GM12878 (cell line): ENCODE measurements at places on chromosomes 6 and 20.

GRCh38 chr6:107965746-107966145, 7.7 kb upstream of the SEC63 start:
- DNase-seq = no peak

GRCh38 chr6:77656999-77657764, 4.3 kb downstream of the MEI4 start:
- DNase-seq = no peak

- DNase-seq = no peak
Observed at GRCh38 chr6:72822691-72823090, 200.8 kb downstream of the KCNQ5 start.

DNA sequence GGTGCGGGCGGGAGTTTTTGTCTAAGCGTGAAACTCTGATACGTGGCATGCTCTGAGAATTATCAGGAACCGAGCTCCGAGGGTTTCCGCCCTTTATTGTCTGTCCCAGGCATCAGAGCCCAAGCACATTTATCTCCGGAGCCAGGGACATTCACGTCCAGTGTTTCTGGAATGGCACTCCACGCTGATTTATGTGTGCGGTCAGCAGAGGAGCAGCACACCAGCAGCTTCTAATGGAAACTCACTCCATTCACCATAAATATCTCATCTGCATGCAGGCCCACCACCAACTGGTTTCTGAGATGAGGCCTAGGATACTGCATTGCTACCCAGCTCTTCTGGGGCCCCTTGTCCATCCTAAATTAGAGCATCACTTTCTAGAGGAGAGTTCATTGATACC, 51.9 kb upstream of the SYNDIG1 start:
- no peak for DNase-seq

GRCh38 chr6:83511901-83512681, at the start of gene PRSS35:
TSS of gene PRSS35 (plus strand) at chr6:83512534. CDS start at chr6:83523442, 10,908 bp downstream.
- no peak for DNase-seq

GRCh38 chr6:135087403-135087802, 32.8 kb upstream of the HBS1L start:
- no peak for DNase-seq

- DNase-seq = no peak
Observed at GRCh38 chr6:25619217-25619616, 32.8 kb upstream of the SCGN start.

DNA sequence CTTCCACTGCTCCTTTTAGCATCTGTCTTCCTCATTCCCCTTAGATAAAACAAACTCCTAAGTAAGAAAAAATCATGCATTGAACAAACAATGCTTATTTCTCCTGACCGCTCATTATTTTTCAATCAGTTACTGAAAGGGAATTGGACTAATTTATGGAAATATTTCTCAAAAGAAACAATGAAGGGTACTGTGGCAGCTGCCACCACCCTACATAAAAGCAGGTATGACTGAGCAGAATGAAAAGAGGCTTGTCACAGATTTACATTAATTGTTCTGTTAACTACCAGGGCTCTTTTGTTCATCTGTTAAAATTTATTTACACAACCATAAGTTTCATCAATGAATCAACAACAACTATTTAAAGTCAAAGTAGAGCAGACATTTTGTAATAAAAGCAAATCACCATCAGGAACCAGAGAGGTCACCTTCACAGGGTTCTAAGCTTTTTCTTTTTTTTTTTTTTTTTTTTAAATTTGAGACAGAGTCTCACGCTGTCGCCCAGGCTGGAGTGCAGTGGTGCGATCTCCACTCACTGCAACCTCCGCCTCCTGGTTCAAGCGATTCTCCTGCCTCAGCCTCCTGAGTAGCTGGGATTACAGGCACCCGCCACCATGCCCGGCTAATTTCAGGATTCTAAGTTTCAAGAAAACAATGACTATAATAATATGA, 204.0 kb downstream of the PTPRK start:
- no peak for DNase-seq

- DNase-seq = no peak
Observed at GRCh38 chr6:117840541-117840983, 66.5 kb upstream of the SLC35F1 start.

DNA sequence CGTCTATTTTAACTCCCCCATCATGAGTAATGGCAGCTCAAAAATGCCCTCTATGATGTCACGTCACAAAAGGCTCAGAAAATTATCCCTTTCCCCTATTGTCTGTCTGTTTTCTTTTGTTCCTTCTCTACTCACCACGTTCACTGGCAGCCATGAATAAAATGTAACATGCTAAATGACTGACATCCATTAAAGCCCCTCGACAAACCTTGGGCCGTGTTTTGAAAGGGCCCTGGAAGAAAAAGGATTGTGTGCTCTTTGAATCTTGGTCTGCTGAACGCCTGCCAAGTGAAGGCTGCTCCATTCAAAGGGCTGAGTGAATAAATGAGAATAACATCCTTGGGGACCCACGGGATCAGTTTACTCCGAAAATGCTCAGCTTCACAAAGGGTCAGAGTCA, 118.7 kb downstream of the RPS12 start:
- no peak for DNase-seq

GRCh38 chr20:19725373-19725772, 32.7 kb upstream of the RIN2 start:
- DNase-seq = no peak

- DNase-seq = no peak
Observed at GRCh38 chr20:25465243-25466135, 58.0 kb downstream of the GINS1 start.

GRCh38 chr20:9286501-9287461, 217.9 kb downstream of the PLCB4 start:
- no peak for DNase-seq

- DNase-seq = no peak
Observed at GRCh38 chr20:48734104-48734749, 93.6 kb downstream of the PREX1 start.

DNA sequence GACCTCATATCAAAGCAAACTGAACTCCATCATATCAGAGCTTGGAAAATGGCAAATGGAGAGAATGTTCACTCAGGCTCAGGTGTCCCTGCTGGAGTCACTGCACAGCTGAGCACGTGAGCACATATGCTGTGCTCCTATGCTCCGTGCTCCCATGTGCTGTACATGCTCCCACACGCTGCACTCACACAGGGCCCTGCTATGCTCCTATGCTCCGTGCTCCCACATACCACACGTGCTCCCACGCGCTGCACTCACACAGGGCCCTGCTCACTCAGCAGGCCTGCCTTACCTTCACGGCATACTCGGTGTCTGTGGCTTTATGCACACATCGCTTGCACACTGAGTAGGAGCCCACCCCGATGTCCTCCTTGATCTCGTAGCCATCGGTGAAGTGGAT, 65.7 kb upstream of the MPC1 start:
- no peak for DNase-seq

GRCh38 chr6:163830641-163831040, 416.1 kb downstream of the QKI start:
- DNase-seq = no peak

- no peak for DNase-seq
Observed at GRCh38 chr6:129867403-129867802, 6.3 kb upstream of the TMEM244 start.

DNA sequence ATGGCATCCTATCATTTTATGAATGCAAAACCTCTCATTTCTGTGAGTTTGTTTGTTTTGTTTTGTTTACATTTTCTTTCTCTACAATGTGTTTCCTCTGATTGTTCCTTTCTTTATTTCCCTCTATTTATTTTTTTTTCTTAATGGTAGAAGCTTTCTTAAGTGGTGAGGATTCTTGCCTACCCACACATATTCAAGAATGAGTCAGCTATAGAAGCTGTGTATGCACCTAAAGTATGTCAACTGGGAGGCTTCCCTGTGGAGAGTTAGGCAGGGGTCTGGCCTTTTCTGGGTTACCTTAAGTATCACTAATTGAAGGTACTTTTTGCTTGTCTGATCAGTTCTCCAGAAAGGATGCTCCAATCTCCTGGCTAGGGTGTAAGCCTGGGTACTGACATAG, 354.0 kb downstream of the ESR1 start:
- no peak for DNase-seq

DNA sequence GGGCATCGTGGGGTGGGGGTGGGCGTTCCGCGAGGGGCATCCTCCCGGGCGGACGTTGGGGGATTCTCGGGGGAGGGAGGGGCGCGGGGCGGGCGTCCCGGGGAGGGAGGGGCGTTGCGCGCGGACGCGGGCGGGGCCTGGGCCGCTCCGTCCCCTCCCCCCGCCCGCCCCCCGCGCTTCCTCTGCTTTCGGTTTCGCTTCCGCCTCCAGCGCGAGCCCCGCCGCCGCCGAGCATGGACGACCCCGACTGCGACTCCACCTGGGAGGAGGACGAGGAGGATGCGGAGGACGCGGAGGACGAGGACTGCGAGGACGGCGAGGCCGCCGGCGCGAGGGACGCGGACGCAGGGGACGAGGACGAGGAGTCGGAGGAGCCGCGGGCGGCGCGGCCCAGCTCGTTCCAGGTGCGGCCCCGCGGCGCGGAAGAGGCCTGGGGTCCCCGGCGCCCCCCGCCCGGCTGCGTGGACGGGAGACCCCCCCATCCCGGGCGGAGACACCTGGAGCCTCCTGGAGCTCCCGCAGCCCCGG, at the start of gene OGFR:
OGFR (plus strand) TSS at position 209 of the 528 bp plus-strand sequence; CDS start at position 234, 25 bp downstream.
- no peak for DNase-seq

- no peak for DNase-seq
Observed at GRCh38 chr6:128569732-128570679, 49.6 kb upstream of the PTPRK start.

DNA sequence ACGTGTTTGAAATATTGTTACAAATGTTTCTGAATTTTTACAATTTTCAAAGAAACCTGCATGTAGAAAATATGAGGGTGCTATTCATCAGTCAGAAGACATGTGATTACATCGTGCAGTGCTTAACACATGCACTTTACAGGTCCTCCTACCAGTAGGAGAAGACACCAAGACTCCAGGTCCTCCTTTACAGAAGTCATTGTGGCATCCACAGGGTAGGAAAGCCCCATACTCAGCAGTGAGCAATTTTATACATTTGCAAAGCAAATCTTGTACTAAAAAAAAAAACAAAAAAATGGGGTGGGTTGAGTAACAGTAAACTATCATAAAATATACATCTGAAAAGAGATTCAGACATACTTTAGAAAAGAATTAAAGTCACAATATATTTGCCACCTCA, 14.0 kb downstream of the TPD52L1 start:
- DNase-seq = no peak

DNA sequence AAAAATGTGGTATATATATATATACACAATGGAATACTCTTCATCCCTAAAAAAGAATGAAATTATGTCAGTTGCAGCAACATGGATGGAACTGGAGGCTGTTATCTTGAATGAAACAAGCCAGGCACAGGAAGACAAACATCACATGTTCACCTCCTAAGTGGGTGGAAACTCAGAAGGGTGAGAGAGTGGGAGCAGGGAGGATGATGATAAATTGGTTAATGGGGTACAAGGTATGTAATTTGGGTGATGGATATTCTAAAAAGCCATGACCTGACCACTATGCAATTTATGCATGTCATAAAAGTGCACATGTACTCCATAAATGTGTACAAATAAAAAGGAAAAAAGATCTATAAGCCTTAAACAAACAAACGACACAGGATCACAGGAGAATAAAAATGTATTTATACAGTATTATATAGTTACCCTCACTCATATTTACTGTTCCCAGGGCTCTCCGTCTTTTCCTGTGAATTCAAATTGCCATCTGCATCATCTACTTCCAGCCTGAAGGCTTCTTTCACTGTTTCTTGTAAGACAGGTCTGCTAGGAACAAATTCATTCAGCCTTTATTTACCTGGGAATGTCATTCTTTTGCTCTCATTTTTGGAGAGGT, 89.8 kb downstream of the SYNDIG1 start:
- DNase-seq = no peak

DNA sequence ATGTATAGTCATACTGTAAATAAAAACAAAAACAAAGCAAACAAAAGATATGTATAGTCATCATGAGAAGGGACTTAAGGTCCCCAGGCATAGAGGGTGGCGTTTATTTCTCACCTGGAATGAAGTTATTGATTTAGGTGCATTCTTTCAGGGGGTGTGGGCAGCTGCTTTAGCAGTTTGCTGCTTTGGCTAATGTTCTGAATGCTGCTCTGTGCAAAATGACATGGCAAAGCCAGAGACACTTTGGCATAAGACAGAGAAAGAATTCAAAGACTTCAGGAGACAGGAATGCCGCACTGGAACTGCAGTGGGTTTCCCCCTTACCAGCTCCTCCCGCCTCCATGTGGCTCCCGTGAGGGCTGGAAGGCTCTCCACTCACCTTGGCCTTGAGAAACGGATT, 36.4 kb upstream of the NELFCD start:
- DNase-seq = no peak

DNA sequence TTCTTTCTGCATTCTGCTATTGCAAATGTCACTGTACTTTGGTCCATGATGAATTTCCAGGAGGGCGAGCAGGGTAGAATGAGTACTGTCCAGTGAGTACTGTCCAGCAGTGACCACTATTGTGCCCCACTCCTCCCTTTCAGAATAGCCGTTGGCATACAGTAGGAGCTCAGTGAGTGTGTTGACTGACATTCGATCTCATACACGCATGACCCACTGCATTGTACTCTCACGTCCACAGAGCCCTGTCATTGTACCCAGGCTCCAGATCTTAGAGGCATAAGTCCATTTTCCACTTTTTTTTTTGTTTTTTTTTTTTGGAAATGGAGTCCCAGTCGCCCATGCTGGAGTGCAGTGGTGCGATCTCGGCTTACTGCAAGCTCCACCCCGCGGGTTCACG, 8.2 kb downstream of the DYNLRB1 start:
- no peak for DNase-seq

DNA sequence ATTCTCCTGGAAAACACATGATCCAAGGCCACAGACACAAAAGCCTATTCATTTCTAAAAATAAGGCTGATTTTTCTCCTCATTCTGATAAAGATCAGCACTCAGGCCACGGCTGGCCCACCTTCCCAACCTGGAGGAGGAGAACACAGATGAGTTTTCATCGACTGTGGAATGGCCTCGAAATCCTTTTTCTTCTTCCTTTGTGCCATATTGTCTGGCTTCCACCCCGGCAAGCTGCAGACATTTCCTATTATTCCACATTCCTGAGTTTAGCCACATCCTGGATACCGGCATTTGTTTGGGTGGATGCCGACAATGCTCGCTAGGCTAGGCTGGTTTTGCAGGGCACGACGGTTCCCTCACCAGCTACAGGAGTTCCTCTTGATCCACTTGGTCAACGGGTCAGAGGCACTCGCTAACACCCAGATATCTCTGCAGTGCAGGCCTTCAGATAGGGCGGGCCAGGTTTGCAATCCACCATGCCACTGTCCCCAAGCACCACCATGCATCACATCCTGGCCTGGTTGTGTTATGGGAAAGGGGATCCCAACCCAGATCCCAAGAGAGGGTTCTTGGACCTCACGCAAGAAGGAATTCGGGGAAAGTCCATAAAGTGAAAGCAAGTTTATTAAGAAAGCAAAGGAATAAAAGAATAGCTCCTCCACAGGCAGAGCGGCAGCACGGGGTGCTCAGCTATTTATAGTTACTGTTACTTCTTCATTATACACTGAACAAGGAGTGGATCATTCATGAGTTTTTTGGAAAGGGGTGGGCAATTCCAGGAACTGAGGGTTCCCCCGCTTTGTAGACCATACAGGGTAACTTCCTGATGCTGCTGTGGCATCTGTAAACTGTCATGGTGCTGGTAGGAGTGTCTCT, 4.2 kb upstream of the CTSZ start:
- no peak for DNase-seq

- no peak for DNase-seq
Observed at GRCh38 chr20:5863040-5863833, 87.1 kb downstream of the TRMT6 start.

- no peak for DNase-seq
Observed at GRCh38 chr6:13203145-13203544, 125.2 kb downstream of the TBC1D7 start.
